ENCODE measurements at places on chromosomes 16 and 17.

DNA sequence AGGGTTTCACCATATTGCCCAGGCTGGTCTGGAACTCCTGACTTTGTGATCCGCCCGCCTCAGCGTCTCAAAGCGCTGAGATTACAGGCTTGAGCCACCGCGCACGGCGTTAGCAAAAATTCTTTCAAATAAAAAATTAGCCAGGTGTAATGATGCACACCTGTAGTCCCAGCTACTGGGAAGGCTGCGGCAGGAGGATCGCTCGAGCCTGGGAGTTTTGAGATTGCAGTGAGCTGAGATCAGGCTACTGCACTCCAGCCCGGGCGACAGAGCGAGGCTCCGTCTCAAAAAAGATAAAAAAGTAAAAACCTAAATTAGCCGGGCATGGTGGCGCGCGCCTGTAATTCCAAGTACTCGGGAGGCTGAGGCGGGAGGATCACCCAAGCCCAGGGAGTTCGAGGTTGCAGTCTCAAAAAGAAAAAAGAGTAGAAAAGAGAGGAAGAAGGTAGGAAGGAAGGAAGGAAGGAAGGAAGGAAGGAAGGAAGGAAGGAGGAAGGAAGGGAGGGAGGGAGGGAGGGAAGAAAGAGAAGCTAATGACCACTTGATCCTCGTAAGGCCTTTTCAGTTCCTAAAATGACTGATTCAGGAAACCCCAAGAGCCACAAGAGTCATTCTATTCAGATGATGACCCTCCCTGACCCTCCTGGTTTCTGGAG lies 59.2 kb downstream of the SRL start:
- no peak for DNase-seq

DNA sequence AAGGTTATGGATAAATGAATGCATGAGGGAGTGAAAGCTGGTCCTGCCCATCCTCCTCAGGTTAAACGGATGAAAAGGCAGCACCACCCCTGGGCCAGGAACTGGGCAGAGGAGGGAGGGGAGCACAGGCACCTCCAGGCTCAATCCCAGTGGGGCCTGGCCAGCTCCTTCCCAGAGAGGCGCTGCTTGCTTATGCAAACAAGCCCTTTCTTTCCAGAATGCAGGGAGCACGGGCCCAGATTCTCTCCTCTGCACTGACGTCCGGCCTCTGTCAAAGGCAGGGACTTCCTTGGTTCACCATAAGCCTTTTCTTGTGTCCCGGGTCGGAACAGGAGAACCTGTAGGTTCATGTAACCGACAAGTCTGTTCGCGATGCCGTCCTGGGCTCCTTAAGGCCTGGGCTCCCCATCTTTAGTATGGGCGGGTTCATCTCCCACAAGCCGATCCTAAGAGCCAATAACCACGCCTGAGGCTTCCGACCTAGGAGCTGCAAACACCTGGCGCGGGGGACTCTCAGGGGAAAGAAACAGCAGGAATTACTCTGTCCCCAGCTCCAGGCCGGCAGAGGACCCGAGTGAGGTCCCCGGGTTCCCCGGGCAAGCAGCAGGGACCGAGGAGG lies 16.3 kb downstream of the ENPP7 start:
- no peak for DNase-seq

DNA sequence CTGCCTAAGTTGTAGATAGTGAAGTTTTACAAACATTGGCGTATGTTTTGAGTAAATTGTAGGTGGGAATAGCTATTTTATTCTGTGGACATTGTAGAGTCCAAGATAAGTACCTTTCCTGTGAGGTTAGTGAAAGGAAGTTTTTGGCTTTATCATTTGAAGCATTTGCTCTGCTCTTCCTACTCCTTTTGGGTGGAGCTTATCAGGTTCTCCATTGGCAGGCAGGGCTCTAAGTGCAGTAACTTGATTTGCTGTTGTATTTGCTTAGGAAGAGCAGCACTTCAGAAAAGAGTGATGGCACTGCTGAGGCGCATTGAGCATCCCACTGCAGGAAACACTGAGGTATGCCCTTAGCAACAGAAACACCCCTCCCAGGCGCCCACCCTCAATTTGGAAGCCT lies 70.1 kb downstream of the OMG start:
- DNase-seq, result no peak

DNA sequence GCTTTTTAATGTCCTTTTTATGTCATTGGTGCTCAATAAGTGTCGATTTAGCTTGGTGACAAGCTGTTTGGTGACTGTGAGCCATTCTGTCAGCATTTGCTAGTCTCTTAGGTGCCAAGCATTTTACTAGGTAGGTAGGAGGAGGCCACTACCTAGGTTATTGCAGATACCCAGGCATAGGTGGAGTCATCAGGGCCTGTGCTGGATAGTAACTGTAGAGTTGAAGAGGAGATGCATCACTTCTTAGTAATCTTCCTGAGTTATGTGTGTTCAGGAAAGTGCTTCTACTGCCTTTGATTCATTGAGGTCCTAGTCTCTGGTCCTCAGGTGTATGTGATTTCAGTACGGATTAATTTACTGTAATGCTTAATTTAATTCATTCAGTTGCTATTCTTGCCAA lies 17.7 kb downstream of the USP10 start:
- DNase-seq, result no peak

DNA sequence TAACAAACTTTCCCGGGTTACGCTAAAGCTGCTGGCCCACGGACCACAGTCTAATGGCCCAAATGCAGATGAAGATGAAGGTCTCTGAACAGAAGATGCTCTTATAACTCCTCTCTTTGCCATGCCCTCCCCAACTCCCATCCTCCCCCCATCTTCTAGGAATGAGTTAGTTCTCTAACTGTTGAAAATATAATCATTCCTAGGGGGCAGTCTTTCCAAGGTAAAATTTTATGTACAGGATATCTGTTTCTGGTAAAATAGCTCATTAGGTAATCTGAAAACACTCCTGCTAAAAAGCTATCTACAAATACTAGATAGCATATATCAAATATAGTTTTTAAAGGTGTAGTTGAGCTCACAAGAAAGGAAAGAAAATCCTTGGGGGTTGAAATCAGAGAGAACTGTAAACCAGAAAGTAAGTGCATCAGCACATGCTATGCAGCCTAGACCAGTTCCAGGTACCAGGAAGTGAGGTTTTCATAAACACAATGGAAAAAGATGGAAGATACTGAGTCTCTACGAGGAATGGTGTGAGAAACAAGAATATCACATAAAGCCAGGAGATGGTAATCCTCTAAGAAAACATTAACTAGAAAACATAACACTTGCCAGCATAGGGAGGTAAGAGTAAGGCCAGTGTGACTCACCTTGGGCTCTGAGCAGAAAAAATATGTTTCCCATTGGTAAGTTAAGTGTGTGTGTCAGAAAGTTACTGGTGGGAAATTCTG lies 38.1 kb downstream of the CMC2 start:
- DNase-seq, result peak; percentile 34

DNA sequence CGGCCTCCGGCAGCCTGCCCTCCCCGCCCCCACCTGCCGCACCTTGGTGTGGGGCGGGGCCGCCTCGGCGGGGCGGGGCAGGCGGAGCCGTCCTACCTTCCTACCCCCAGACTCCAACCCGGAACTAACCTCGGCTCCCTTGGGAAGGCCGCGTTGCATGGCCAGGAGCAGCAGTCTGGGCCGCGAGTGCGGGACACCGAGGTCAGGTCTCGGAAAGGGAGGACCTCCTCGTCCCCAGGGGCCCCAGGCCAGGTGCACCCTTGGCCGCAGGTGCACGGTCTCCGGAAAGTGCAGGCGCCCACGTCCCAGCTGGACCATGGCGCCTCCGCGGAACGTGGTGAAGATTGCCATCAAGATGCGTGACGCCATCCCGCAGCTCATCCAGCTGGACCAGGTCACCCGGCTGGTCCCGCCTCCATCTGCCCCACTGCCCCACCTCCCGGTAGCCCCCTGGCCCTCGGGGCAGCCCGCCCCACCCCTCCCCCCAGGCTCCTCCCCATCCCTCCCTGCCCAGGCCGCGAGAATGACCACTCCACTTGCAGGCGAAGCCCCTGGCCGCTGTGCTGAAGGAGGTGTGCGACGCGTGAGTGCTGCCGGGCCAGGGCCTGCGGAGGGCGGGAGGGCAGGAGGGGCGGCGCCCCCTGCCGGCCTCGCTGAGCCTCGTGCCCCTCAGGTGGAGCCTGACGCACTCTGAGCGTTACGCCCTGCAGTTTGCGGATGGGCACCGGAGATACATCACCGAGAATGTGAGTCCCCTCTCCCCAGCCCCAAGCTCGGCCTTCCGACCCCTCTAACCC lies at the start of gene ELMO3:
Gene ELMO3 (plus strand): TSS at position 121 of the 797 bp plus-strand sequence. CDS start 196 bp downstream, at position 317.
- DNase-seq, result no peak

DNA sequence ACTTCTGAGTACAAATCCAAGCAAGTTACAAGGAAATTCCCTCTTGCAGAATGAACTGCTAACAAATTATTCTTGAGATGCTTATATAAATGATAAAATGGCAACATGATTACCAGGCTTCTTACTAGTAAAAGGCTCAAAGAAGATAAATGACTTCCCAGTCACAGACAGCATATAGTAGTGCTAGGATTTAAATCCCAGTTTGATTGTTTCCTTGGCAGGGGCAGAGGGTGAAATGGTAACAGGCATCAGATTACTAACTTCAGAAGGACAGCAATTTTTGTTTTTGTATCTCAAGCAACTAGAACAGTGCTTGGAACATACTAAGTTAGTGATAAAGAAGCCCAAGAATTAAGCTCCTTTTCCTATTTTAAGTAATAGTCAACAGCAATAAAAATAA lies 102.8 kb downstream of the SSH2 start:
- no peak for DNase-seq

GRCh38 chr16:9159839-9160550 lies 68.6 kb downstream of the HAPSTR1 start:
- no peak for DNase-seq

DNA sequence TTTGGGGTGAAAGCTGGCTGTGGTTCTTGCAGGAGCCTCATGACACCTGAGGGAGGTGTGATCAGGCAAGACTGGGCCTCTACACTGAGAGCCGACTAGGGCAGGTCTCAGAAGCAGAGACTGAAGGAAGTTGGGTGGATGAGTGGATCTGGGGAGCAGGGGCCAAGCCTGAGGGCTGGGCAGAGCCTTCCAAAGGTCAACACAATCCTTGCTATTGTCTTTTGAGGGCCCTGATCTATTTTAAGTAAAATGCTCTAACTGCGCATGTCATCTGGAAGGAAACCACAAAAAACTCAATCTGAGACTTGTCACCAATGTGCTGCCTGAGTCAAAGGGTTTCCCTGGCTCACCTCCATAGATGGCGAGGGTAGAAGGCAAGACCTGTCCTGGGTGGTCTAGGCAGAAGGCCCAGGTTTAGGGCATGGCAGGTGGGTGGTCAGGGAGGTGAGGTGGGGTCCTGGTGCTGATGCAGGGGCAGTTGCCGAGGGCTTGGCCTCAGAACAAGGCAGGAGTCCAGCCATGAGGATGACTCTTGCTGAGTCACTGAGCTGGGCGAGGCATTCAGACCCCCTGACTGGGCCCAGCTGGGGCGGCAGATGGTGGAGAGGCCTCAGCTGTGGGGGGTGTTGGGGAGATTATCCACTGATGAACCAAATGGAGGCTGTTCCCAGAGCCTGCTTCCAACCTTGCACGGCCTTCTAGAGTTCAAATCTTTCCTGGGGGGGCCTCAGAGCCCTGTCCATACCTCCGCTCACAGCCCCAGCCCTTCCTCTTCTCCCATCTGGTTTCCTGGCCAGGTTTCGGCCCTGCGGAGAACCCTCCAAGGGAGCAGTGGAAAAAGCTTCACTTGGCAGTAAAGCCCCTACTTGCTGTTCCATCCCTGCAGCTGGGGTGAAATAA lies 5.1 kb downstream of the MVP start:
- DNase-seq, result no peak

DNA sequence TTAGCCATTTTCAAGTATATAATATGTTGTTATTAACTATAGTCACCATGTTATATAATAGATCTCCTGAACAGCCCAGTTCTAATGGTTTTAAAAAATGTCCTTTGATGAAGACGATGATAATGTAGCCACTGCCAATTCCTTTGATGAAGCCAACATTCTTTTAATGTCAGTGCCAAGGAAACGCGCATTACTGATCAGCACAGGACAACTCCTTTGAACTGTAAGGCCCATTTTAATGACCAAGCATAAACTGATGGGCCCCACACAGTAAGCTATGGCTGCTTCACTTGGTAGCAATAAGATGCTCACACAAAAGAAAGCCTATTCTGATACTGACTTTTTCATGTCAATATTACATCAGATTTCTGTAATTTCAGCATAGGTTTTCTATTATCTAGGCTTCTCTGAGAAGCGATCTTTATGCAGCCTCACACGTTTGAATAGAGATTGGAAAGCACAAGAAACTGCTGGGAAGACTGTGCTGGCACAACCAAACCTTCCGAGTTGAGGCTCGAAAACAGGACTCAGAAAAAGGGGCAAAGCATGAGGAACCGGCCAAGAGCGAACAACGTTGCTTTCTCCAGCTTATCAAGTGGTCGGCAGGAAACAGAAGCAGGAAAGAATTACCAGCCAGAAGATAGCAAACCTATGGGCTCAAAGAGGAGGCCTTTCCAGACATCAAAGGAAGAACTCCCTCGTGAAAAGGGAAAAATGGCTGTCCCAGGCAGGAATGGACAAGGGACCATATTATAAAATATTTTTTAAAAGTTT lies 19.4 kb downstream of the ERN1 start:
- DNase-seq, result no peak

GRCh38 chr17:32993977-32994376 lies 2.3 kb downstream of the SPACA3 start:
- no peak for DNase-seq
